ENCODE measurements at places on chromosomes 12 and 14. TPM values are rescaled to one million over a fixed set of nuclear protein-coding genes. Genes with fewer than 3 reads are reported as not detected.

Gene REM2
- total RNA-seq: 1.4 TPM

- no peaks in the 10 kb centered on the region for H3K27me3 ChIP-seq
- peaks cover 2% of the 10 kb centered on the region for H3K4me1 ChIP-seq
- peak within 1 kb of the TSS; percentile 61 for H3K4me3 ChIP-seq
- DNase-seq: peak; percentile 89
These were observed at the start of gene DENND5B for GRCh38 chr12:31590642-31591379. Gene DENND5B, minus strand, starts transcription at chr12:31591136. Its CDS starts 304 bp downstream, at chr12:31590832.

Gene ACSS3
- 26.7 TPM for total RNA-seq

DNA sequence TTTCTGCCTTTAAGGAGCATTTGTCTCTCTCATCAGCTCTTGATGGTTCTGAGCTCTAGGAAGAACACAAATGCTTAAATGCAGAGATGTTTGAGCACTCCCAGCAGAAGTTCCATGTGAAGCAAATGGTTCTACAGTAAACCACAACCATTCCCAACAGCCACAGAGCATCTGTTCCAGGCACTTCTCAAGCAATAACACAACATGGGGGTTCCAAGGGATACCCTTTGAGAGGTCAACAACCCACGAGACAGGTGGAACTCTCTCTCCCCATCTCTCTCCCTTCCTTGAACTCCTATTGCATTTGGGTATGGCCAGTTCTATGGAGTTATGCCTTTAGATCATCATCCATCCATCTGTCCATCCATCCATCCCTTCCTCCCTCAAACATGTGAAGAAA is 5.2 kb upstream of the COL2A1 start:
- H3K36me3 ChIP-seq: no peaks in the 10 kb centered on the region
- H3K4me3 ChIP-seq: no peak overlapping the region
- no peak overlapping the region for H3K27ac ChIP-seq
- peaks cover 6% of the 10 kb centered on the region for H3K4me1 ChIP-seq

GRCh38 chr14:58912287-58912686 is 274.5 kb downstream of the DACT1 start:
- no peaks in the 10 kb centered on the region for H3K27me3 ChIP-seq
- no peaks in the 10 kb centered on the region for H3K36me3 ChIP-seq
- no peak overlapping the region for H3K4me3 ChIP-seq
- no peak overlapping the region for H3K27ac ChIP-seq
- DNase-seq: no peak

GRCh38 chr12:32089586-32089985 is 17.1 kb upstream of the BICD1 start:
- H3K27me3 ChIP-seq: no peaks in the 10 kb centered on the region
- H3K27ac ChIP-seq: no peak overlapping the region
- H3K36me3 ChIP-seq: no peaks in the 10 kb centered on the region
- peaks cover 3% of the 10 kb centered on the region for H3K4me1 ChIP-seq
- DNase-seq: no peak

Gene LRRC10
- not detected for total RNA-seq

Gene CLEC1B
- total RNA-seq: not detected

DNA sequence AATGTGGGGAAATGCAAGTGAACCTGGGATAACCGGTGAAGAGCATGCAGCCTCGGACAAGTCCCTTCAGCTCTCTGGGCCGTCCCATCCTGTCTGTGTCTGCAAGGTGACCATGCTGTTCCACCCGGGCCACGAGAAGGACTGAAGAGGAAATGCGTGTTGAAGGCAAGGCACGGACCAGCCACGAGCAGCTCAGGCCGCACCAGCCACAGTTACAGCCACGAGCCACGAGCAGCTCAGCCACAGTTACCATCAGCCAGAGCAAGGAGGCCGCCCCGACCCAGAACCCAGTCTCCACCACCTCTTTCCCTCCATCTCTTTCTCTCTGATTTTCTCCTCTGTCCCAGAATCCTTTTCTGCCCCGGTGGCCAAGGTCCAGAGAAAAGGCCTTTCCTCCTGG is 18.8 kb upstream of the GALNT9 start:
- no peak overlapping the region for H3K4me3 ChIP-seq
- H3K4me1 ChIP-seq: peaks cover 19% of the 10 kb centered on the region
- H3K27ac ChIP-seq: no peak overlapping the region
- no peak for DNase-seq

- no peaks in the 10 kb centered on the region for H3K4me1 ChIP-seq
- no peak overlapping the region for H3K27ac ChIP-seq
These were observed 9.7 kb downstream of the TPH2 start for GRCh38 chr12:71948390-71948789.

DNA sequence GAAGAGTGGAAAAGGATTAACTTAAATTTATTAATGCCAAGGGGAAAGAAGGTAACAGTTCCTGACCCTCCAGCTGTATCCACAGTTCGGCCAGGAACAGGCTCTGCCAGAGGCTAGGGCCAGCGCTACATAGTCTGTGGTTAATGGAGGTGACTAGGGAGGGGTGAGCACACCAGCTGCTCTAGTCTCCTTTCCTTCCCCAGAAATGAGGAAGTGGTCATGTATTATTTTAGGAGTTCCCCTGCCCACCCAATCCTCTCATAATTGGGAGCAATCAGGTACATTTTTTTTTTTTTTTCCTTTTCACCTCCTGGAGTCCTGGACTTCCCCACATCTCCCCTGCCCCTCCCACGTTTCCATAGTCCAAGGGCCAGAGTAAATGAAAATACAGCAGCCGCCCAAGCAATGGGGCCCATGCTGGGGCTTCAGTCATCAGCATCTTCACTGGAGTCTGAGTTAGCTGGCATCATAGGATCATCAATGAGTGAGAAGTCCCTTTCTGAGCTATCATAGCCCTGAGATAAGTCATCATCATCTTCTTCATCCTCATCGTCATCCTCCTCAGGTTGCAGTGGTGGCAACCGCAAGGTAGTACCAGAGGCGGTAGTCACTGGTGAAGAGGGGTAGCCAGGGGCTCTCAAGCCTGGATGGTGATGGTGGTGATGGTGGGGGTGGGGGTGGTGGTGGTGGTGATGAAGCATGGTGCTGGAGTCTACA is 1.5 kb upstream of the SUPT16H start:
- peaks cover 52% of the 10 kb centered on the region for H3K36me3 ChIP-seq
- peak overlapping the region; percentile 87 for H3K27ac ChIP-seq
- no peak overlapping the region for H3K4me3 ChIP-seq
- H3K4me1 ChIP-seq: peaks cover 26% of the 10 kb centered on the region
- no peak for DNase-seq

Gene INHBC
- total RNA-seq: not detected

DNA sequence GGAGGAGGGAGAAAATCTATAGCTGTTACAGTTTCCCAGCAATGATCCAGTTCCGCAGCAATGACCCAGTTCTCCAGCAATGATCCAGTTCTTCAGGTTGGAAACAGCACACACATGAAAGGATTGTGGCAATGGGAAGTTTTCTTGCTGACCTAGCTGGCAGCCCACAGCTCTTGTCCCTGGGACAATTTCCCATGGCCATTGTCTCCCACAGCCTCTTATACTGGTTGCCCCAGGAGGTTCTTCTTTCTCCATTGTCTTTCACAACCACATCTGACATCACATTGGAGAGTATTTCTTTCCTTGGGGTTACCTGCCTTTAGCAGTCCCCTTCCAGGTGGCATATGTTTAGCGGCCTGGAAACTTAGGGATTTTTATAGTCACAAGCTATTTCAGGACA is 209.8 kb upstream of the PLEKHG7 start:
- H3K36me3 ChIP-seq: no peaks in the 10 kb centered on the region
- no peak for DNase-seq
- H3K4me1 ChIP-seq: no peaks in the 10 kb centered on the region
- no peaks in the 10 kb centered on the region for H3K27me3 ChIP-seq
- no peak overlapping the region for H3K27ac ChIP-seq

Data from sigmoid colon (tissue), 7 donors.